ENCODE measurements at places on chromosomes 6 and 20. TPM values are rescaled to one million over a fixed set of nuclear protein-coding genes. Genes with fewer than 3 reads are reported as not detected.

DNA sequence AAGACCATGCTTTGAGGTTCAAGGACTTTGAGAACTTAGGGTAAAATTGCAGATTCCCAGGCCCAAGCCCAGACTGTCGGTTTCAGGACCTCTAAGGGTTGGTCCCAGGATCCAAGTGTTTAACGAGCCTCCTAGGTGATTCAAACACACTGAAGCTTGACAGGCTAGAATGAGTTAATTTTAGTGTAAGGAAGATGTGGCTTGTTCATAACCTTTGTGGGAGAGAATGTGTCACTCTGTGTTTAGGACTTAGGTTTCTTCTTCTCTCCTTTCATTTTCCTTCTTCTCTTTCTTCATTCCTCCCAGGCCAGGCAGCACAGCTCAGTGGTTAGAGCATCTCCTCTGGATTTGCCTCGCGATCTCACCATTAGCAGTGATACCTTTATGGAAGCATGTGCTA, 104.8 kb upstream of the KCNG1 start:
- no peak for DNase-seq

GRCh38 chr20:6699921-6700562, 67.4 kb upstream of the BMP2 start:
- no peak for DNase-seq

DNA sequence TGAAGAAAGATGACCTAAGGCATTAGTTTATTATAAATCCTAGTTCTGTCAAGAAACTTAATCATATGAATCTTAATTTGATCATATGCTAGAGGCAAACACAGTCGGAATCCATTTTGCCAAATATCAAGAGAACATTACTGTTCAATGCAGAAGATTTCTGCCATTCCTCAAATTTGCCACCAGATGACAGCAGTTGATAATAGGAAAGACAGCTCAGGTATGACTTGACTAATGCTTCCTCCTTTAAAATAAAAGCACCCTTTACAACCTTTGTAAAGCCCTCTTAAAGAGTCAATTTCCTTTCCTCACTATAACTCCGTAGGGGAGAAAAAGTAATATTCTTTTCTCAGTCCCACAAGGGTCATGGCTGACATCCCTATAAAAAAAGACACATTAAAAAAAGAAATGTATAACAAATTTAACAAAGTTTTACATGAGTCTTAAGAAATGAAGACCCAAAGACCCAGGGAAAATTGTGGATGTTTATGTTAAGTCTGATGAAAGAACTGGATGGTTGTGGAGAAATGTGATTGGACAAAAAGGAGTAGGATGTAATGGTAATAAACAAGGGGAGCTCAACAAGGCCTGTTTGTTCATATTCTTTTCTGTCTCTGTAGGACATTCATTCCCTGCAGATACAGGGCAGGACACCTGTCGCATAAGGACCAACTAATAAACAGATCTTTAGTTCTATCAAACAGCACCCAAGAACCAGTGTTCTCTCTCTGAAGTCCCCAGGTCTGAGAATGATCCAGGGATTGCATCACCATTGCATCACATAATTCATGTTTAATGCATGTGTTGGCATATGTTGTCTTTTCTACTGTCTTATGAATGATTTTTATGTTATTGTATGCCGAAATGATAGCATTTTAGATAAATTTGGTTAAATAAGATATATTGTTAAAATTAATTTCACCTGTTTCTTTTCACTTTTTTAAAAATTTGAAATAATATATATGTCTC, 23.0 kb upstream of the IL17A start:
- no peak for DNase-seq

The DUSP15 gene
- polyA plus RNA-seq = 20.7 TPM
